ENCODE measurements at places on chromosomes 7 and 10. TPM values are rescaled to one million over a fixed set of nuclear protein-coding genes. Genes with fewer than 3 reads are reported as not detected.

Gene LIPJ
- not detected for total RNA-seq

Gene LRRC4
- total RNA-seq, result 0.33 TPM

Gene PRSS1
- total RNA-seq, result not detected

Gene SPDYE16
- 0.33 TPM for total RNA-seq

Gene ITGB8
- 25.0 TPM for total RNA-seq

Gene DPYSL4
- total RNA-seq, result 1.3 TPM

Gene BAMBI
- 0.15 TPM for total RNA-seq

Gene PTF1A
- total RNA-seq, result not detected

Gene ZCWPW1
- total RNA-seq, result 1.3 TPM

Gene PRPS1L1
- not detected for total RNA-seq

Gene PNLIPRP2
- total RNA-seq, result not detected

Gene FANK1
- 1.3 TPM for total RNA-seq

Gene AS3MT
- total RNA-seq, result 7.6 TPM

Gene SDK1
- 22.8 TPM for total RNA-seq

Gene CDHR1
- not detected for total RNA-seq

Gene TMEM229A
- not detected for total RNA-seq

Gene CLRN3
- not detected for total RNA-seq

Gene STEAP4
- total RNA-seq, result 1.7 TPM

Gene PAPSS2
- total RNA-seq, result 114 TPM

Gene ANKRD30A
- not detected for total RNA-seq

Gene ZP3
- 0.87 TPM for total RNA-seq

Gene UPK3B
- not detected for total RNA-seq

Gene FAM25C
- total RNA-seq, result not detected

Gene ICA1
- total RNA-seq, result 0.33 TPM

Gene TBATA
- not detected for total RNA-seq

Gene PDK4
- total RNA-seq, result 0.29 TPM

Gene GIMAP6
- 0.15 TPM for total RNA-seq

Gene MYL7
- not detected for total RNA-seq

Gene PAX2
- total RNA-seq, result not detected

Gene EGR2
- total RNA-seq, result 0.33 TPM

Gene AP1S1
- 199 TPM for total RNA-seq

Gene XRCC2
- 2.6 TPM for total RNA-seq

Gene CARD11
- total RNA-seq, result not detected

Gene ACTL6B
- not detected for total RNA-seq

Gene TSPAN33
- total RNA-seq, result 0.15 TPM

Gene CACNB2
- 1.2 TPM for total RNA-seq

Gene POLR2J2
- 2.5 TPM for total RNA-seq

Gene GHRHR
- not detected for total RNA-seq

Gene HECTD2
- total RNA-seq, result 11.1 TPM

Gene FRAT1
- 3.8 TPM for total RNA-seq

Gene OR6V1
- total RNA-seq, result not detected

Gene DENND11
- total RNA-seq, result 7.7 TPM

Gene RNF32
- 7.7 TPM for total RNA-seq

Gene FAM241B
- total RNA-seq, result 0.29 TPM

Gene EIF3B
- total RNA-seq, result 189 TPM

Gene RGR
- not detected for total RNA-seq

Gene LBX1
- not detected for total RNA-seq

Gene AGAP9
- 5.5 TPM for total RNA-seq

Gene CYP3A5
- 0.44 TPM for total RNA-seq

All from smooth muscle cell of trachea (primary cell).